ENCODE measurements at places on chromosomes 6 and 20.

GRCh38 chr6:170212956-170213636 lies 77.8 kb downstream of the DLL1 start:
- peak; percentile 1 for DNase-seq

- DNase-seq, result peak; percentile 42
Measured at GRCh38 chr6:108497883-108498282, 62.8 kb upstream of the FOXO3 start.

GRCh38 chr6:90305800-90306448 lies 9.3 kb upstream of the BACH2 start:
- DNase-seq, result no peak

- no peak for DNase-seq
Measured at GRCh38 chr6:165913676-165914570, 250.9 kb upstream of the PDE10A start.

- DNase-seq, result peak; percentile 40
Measured at GRCh38 chr6:82364087-82365015, 734 bp downstream of the TPBG start.

DNA sequence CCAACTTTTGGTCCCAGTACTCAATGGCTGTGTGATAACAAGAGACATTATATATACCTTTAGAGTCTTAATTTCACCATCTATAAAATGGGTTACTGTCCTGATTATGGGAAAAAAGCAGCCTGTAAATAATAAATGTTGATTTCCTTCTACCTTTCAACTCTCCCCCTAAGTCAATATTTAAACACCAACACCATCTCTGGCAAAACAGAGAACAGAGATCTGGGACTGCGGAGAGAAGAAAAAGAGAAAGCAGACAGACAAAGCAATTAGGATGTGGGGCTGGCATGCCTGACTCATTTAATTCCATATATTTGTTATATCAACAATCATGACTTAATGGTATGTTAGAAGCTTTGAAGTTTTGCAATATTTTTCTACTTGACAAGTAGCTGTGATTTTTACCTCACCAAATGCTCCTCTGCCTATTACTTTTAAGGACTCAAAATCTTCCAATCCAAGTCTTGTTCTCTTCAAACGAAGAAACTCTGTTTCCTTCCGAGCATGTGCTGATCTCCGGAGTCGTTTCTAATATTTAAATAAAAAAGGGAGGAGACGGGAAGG lies 23.3 kb downstream of the STK38 start:
- DNase-seq, result no peak

DNA sequence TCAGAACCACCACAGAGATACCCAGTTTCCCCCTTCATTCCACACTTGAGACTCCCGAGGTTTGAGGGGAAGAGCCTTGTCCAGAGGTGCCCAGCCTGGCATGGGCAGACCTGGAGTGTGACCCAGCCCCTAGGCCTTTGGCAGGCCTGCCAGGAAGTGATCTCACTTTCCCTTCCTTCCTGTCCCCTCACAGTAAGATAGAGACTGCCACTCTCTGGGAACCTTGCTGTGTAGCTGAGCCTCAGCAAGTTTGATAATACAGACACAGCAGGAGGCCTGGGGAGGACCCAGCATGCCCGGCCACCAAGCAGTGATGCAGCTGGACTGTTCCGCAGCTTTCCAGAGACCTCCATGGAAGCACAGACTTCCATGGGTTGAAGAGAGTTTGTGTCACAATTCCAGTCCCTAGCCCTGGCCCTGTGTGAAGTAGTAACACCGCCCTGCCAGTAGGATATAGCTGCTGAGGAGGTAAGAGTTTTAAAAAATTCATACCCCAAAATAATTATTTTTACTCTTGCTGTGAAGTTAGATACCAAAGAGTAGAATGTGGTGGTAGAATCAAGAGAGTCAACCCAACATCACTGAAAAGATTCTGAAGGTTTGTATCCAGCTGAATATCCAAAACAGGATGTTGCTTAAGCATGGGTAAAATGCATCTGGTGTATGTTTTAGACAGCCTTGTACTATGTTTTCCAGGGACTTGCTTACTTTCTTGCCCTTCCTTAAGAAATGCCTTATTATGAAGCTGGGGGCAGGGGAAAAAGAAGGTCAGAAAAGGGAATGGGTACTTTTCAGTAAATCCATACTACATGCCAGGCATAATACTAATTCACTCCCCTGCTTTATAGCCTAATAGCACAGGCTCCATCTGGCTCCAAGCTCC lies 16.3 kb downstream of the PKIG start:
- DNase-seq, result no peak

- no peak for DNase-seq
Measured at GRCh38 chr6:132971676-132972075, 157.3 kb downstream of the RPS12 start.

- no peak for DNase-seq
Measured at GRCh38 chr6:143258945-143259344, 191.6 kb downstream of the ADAT2 start.
